ENCODE measurements at places on chromosomes 3 and 15. TPM values are rescaled to one million over a fixed set of nuclear protein-coding genes. Genes with fewer than 3 reads are reported as not detected.

The GRM2 gene
- 0.53 TPM for total RNA-seq

The XCR1 gene
- 0.35 TPM for total RNA-seq

The KLHL25 gene
- total RNA-seq: 16.2 TPM

The KNL1 gene
- 13.7 TPM for total RNA-seq
